ENCODE measurements at places on chromosomes 5 and 9.

GRCh38 chr9:79312686-79313421 is 258.9 kb upstream of the TLE4 start:
- no peak for DNase-seq

GRCh38 chr9:114038724-114039313 is 39.3 kb downstream of the AMBP start:
- no peak for DNase-seq

DNA sequence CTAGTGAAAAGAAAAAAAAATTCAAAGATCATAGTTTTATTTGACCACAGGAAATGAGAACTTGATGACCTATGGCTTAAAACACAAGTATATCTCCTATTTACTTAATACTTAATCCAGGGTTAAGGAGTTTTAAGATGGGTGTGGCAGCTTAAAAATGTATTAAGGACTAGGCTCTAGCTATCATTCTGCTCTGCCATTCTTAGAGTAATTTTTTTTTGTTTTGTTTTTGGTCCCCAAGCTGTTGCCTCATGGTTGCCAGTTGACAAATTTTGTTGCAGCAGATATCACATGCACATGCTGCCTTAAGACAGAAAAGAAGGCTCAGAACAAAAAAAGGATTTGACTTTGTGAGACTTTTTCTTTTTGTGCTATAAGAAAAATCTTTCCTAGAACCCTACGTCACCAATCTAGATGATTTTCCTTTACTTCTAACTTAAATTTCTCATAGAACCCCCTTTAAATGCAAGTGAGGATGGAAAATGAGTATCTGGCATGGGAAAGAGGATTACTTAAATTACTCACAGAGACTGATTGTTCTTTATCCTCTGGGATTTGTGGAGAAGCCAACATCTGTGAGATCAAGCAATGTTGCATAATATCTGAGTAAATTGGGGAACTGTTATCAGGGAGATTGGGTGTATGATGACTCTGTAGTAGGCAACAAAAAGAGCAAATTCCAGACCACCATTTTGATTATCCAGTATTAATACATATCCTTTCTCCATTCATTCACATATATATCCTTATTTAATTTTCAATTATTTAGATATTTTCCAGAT is 364.7 kb upstream of the CD180 start:
- no peak for DNase-seq

DNA sequence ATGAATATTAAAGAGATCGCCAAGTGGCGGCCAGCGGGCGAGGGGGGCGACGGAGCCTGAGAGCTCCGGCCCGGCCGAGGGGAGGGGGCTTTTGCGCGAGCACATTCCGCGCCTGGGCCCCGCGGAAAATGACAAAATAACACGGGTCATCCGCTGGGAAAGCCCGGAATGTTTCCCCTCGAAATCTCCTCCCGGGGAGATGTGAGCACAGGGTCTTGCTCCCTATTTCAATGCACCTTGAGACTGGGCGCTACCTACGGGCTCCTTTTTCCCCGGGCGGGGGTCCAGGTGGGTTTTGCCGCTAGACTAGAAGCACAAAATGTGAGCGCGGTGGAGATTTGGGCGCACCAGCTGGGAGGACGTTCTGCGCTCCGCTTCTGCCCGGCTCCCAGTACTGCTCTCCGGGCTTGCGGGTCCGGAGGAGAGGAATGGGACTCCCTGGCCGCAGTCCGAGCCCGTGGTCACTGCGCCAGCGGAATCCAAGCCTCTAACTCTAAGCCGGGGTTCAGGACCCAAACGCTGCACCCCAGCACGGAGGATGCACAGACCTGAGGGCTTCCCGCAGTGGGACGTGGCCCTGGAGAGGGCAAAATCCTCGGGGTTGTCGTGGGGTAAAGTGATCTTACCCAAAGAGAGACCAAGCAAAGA is 2.8 kb upstream of the PRDM12 start:
- no peak for DNase-seq

GRCh38 chr5:143194206-143194605 is 209.3 kb downstream of the NR3C1 start:
- DNase-seq, result no peak

GRCh38 chr9:108056805-108057386 is 567.3 kb upstream of the KLF4 start:
- no peak for DNase-seq

DNA sequence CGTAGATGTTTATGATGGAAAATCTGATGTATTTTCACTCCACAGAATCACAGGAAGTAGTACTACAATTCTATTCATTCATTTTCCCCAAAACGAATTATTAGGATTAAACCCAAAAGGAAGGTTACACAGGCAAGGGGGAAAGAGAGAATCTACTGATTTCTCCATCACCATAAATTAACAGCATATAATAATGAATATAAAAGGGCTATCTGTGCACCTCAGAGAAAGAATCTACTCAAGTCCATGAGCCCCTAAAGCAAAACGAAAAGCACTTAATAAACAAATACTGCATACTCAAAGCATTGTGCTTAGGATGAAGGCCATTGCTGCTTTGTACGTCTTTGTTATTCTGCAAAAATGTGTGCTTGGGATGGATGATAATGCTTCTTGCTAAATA is 740.5 kb upstream of the SEMA6A start:
- DNase-seq, result no peak

DNA sequence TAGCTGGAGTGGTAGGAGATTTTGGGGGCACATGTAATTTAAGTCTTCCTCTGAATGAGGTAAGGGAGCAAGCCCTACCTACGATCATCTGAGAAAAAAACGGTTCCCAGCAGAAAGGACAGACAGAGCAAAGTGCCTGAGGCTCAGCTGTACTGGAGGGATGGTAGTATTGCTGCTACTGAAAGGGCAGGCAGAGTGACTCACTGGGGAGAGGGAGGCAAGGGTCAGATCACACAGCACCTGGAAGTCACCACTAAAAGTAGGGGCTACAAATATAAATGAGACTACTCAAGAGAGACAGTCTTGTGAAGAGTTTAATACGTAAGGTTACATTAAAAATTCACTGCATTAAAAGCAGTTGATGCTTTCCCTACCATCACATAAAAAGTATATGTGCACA is 75.9 kb downstream of the NFIB start:
- no peak for DNase-seq

DNA sequence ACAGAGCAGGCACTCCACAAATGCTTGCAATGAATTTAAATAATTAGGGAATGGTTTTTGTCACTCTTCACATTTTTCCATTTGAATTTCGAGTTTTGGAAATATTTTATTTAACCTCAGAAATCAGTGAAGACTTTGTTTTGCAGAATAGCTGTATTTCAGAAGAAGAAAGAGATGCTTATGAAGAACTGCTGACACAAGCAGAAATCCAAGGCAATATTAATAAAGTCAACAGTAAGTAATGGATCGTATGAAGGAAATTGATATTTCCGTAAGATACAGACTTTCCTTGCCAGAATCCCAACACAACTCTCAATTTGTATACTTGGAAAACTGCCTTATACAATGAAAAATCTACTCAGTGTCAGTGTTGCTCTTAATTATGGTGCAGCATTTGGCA is 30.5 kb downstream of the F2RL2 start:
- DNase-seq, result no peak

- no peak for DNase-seq
Measured at GRCh38 chr9:125996791-125997190, 249.6 kb downstream of the PBX3 start.

- no peak for DNase-seq
Measured at GRCh38 chr5:39116344-39117170, 42.4 kb upstream of the RICTOR start.

- DNase-seq, result no peak
Measured at GRCh38 chr9:97919217-97919813, 3.0 kb downstream of the TRMO start.

DNA sequence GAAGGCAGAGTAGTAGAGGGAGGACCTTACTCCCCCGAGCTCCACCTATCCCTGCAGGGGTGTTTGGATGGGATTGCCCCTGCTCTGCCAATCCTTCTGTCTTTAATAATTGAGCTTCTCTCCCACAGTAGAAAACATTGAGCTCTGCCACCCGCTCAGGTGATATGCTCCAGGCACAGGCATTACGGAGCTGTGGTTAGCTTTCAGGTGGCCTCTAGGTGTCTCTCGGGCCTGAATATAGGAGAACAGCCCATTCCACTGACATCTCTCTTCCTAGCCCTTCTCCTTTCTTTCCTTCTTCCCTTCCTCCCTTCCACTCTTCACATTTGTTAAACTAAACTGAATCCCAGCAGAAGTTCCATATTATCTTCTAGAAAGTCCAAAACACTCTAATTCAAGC is 203.4 kb downstream of the SYK start:
- no peak for DNase-seq

DNA sequence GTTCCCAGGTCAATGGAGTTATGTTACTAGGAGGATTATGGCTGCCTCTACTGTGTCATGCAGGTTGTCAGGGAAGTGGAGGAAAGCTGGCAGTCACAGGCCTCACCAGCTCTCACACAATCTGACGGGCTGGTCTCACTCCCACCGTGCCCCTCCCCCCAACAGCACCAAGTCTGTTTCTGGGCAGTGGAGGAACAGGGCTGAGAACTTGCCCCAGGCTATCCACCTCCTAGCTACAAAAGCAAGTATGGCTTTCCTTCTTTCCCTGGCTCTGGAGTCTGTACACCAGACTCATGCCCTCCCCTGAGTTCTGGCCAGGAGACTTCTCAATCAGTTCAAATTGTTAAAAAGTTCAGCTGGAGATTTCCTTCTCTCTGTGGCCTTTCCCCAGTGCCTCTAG is 25.7 kb upstream of the RIOK2 start:
- DNase-seq, result no peak

- no peak for DNase-seq
Measured at GRCh38 chr9:122228568-122229484, at the start of gene LHX6. Gene LHX6, minus strand, starts transcription at chr9:122228957. Its CDS starts 217 bp downstream, at chr9:122228740.

- DNase-seq, result no peak
Measured at GRCh38 chr9:128919402-128920089, 1.2 kb upstream of the PHYHD1 start.

GRCh38 chr5:96776621-96777020 is 31.1 kb downstream of the ERAP1 start:
- DNase-seq, result no peak

- no peak for DNase-seq
Measured at GRCh38 chr9:136860933-136861873, 4.9 kb downstream of the EDF1 start.

GRCh38 chr9:132406554-132407122 is at the start of gene TTF1:
Gene TTF1, minus strand, starts transcription at chr9:132406840. Its CDS starts 4,019 bp downstream, at chr9:132402821.
- peak; percentile 86 for DNase-seq

DNA sequence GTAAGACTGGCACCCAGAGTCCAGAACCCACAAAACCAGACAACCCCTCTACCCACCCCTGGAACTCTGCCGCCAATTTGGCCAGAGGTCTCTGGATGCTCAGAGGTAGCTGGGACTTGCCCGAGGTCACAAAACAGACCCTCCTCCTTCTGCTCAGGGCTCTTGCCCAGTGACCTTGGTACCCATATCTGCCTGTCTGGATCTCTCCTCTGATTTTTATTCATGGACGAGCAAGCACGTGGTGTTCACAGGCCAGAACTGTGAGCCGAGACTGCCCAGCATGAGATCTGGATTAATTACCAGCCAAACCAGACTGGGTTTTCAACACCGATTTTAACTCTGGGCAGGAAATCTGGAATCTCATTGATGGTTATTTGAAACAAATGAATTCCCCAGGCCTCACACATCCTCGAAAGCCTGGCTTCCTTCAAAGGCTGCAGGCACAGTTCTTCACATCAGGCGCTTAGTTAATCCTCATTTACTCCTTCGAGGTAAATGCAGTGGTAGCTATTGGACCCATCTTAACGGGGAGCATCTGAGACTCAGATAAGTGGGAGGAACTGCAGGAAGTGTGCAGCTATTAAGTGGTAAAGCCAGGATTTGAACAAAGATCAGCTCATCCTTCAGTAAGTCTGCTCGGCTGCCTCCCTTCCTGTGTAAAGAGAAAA is 21.4 kb downstream of the COL27A1 start:
- no peak for DNase-seq

- DNase-seq, result no peak
Measured at GRCh38 chr5:135041145-135041587, 7.1 kb upstream of the PITX1 start.

DNA sequence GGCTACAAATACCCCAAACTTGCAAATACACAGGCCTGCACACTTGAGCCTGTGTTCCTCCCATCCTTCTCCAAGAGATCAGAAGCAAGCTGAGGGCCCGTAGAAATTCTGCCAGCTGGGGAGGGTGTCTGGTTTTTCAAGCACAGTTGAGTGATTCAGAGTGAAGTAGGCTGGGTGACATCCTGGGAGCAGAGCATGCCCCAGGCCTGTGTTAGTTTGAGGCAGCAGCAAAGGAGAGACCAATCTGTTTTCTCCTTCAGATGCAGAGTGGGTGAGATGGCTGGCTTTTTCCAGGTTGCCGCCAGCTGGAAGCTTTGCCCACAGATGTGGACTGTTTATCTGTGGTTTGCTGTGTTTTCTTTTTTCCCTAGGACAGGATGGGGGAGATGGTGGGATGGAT is 63.1 kb downstream of the RCL1 start:
- no peak for DNase-seq

DNA sequence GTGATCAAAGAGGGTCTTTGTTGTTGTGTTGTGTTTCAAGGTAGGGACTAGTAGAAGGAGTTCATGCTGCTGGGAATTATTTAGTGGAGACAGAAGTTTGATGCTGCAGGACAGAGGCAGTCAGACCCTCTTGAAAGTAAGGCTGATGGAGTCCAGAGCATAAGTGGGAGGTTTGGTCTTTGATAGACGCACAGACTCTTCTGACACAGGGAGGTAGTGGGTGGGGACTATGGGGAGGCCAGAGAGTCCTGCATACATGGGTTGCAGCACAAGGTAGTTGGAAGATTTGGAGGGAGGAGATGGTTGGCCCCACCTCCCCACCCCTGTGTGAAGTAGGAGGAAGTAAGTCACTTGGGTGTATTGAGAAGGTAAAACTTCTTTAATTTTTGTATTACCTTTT is 2.4 kb upstream of the CCDC112 start:
- no peak for DNase-seq

DNA sequence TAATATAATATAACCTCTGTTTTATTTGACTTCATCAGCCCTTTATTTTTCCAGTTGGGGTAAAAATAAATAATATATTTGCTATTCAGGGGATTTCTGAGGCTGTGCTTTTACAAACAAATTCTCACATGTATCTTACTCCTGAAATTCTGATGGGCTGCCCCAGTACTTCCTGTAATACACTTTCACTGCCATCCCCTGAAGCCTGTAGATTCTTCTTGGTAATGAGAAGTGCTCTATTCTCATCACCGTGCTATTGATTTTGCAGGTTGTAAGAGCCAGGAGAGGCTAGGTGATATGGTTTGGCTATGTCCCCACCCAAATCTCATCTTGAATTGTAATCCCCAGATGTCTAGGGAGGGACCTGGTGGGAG is 91.9 kb upstream of the CEP78 start:
- DNase-seq, result no peak
